ENCODE measurements at places on chromosomes 13 and 19.

- DNase-seq: no peak
Measured at GRCh38 chr19:44696939-44697669, 1.8 kb upstream of the CEACAM16 start.

- no peak for DNase-seq
Measured at GRCh38 chr19:4730740-4731171, 7.1 kb upstream of the DPP9 start.

GRCh38 chr13:39038569-39039030 lies 344 bp downstream of the NHLRC3 start:
- DNase-seq: no peak

DNA sequence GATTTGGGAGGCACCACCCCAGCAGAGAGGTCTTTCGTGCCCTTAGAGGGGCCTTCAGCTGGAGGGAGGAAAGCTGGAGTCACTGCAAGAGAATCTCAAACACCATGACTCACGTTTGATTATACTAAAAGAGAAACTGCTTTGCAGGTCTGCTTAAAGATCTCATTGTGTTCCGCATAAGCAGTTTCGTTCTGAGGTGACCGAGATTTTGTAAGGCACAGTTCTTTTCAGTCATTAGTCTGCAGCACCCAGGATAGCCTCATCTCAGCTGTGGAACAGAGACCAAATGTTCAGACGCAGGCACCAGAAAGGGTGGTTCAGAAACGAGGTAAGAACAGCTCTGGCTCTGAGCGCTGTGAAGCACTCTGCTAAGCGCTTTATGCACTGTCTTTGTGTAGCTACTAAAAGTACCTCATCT lies 71.2 kb upstream of the GTF3A start:
- peak; percentile 75 for DNase-seq

- no peak for DNase-seq
Measured at GRCh38 chr13:45863709-45864590, 12.4 kb upstream of the SIAH3 start.

DNA sequence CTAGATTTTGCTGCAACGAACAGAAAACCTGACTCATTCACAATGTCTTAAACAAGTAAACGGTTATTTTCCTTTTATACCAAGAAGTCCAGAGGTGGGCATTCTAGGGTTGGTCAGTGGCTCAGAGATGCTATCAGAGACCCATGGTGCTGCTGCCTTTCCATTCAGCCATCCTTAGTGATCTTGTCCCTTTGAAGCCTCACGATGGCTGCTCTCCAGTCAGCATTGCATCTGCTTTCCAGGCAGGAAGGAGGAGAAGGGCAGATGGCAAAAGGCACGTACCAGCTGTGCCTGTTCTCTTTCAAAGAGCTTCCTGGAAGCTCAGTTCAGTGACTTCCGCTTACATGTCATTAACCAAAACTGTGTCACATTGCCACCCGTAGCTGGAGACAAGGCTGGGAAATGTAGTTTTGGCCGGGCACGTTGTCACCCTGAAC lies 30.1 kb downstream of the WDFY2 start:
- DNase-seq: peak; percentile 35

DNA sequence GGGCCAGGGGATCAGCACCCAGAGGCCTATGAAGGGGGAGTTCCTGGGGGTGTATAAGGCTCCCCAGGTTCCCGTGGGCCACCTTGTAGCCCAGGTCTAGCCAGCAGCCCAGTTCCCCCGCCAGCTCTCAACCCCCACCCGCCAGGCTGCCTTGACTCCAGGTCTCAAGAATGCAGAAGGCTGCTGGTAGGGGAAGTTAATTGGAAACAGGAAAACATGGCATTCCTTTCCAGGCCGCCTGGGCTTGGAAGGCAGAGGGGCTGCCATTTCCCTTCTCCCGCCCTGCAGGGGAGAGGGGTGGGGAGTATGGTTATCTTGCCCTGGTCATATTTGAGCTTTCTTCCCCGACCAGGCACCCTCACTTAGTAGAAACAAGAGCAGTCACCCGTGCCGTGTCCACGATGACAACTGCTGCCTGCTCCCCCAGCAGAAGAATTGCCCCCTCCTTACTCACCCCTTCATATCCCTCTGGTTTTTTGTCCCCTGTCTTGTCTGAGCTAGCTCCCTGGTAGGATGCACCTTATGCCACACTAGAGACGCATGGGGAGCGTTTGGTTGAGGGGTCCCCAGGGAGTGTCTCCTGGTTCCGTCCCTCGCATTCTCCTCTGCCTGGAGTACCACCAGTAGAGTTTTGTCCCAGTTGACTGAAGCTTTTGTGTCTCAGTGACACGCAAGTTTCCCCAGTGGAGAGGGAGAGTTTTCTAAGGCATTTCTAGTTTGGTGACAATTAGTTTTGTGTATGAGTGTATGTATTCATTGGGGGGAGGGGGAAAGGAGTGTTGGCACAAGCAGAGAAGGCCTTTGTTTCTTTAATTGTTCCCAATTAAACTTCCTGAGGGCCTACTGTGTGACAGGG lies 4.5 kb downstream of the BICRA start:
- no peak for DNase-seq

GRCh38 chr19:28793391-28794168 lies 419.4 kb downstream of the UQCRFS1 start:
- DNase-seq: no peak

GRCh38 chr19:10568062-10568825 lies 535 bp downstream of the CDKN2D start:
- no peak for DNase-seq

GRCh38 chr19:1653300-1653628 lies 849 bp upstream of the TCF3 start:
- DNase-seq: no peak

- DNase-seq: no peak
Measured at GRCh38 chr19:10288662-10289166, 1.0 kb upstream of the ICAM5 start.

- no peak for DNase-seq
Measured at GRCh38 chr19:7685546-7686445, 5.2 kb downstream of the TRAPPC5 start.

GRCh38 chr13:92951273-92951890 lies 275.2 kb upstream of the GPC6 start:
- no peak for DNase-seq

Data from GM18507 (cell line).